AG09309 (cell line): ENCODE measurements at places on chromosomes 1 and 21.

DNA sequence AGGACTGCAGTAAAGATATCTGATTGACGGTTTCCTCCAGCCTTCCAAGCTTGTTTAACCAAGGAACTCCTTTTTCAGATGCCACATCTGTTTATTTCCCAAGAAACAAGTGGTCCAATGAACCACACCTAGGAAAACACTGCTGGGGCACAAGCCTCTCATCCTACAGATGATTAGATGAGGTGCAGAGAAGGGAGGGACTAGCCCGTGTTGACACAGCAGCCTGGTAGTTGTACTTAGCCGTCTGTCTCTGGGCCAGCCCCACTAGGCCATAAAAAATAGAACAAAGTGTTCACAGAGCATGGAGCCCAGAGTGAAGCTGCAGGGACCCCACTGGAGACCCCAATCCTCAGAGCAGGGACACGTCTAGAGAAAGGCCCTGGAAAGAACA lies 32.1 kb downstream of the LRP8 start:
- DNase-seq = no peak

DNA sequence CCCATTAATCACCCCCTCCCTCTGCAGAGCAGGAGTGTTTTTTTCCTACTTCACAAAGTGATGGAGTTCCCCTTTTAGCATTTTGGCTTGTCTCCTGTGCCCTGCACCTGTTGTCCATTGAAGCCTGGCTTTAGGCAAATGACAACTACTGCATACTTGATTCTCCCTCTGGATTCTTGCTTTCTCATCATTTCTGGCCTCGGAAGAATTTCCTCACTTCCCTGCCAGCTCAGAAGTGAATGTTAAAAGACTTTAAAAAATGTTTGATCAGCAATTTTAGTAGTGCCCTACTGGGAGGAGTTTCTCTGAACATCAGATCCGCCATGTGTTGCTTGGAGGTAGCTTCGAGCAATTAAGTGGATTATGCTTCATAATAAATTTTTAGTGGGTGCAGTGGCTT lies 28.1 kb downstream of the RCOR3 start:
- DNase-seq = no peak

GRCh38 chr1:36115931-36116330 lies 9.1 kb downstream of the COL8A2 start:
- DNase-seq = no peak

DNA sequence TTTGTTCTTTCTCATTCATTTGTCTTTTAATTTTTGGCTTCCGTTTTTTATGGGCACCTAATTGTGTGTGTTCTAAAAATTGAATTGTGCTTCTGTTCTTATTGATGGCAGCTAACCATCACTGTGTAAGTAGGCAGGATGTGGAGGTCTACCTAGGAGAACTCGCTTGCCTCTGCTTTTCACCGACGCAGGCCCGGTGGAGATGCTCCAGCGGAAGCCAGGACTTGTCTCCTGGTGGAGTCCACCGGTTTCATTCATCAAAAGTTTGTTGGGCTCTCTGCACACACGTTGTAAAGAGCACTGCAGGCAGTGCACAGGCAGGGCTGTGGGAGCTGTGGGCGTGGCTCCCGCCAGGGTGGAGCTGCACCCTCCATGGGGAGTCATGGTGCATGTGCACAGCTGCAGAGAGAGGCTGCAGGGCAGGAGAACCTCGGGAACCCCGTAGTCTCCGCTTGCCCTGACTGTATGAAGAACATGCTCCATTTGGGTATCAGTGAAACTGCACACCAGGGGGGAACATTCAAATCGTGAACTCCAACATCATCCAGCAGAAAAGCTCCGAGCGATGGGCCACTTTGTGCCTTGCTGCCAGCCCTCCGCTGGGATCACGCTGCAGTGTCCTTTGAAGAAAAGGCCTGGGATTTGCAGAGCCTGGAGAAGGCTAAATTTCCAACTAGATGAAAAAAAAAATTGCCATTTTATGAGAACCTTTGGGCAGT lies 6.0 kb upstream of the C1orf174 start:
- DNase-seq = no peak

DNA sequence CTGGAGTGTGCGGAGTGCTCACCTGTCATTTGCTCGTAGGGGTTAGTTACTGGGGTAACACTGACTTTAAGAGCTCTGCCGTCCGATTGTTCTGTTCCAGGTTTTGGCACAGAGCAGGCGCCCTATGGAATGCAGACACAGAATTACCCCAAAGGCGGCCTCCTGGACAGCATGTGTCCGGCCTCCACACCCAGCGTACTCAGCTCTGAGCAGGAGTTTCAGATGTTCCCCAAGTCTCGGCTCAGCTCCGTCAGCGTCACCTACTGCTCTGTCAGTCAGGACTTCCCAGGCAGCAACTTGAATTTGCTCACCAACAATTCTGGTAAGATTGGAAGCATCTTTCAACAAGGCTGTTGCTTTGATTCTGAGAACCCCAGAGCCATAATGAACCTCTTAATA lies 12.6 kb downstream of the ETS2 start:
- no peak for DNase-seq

GRCh38 chr1:225700164-225700821 lies 47.4 kb upstream of the ENAH start:
- peak; percentile 99 for DNase-seq

DNA sequence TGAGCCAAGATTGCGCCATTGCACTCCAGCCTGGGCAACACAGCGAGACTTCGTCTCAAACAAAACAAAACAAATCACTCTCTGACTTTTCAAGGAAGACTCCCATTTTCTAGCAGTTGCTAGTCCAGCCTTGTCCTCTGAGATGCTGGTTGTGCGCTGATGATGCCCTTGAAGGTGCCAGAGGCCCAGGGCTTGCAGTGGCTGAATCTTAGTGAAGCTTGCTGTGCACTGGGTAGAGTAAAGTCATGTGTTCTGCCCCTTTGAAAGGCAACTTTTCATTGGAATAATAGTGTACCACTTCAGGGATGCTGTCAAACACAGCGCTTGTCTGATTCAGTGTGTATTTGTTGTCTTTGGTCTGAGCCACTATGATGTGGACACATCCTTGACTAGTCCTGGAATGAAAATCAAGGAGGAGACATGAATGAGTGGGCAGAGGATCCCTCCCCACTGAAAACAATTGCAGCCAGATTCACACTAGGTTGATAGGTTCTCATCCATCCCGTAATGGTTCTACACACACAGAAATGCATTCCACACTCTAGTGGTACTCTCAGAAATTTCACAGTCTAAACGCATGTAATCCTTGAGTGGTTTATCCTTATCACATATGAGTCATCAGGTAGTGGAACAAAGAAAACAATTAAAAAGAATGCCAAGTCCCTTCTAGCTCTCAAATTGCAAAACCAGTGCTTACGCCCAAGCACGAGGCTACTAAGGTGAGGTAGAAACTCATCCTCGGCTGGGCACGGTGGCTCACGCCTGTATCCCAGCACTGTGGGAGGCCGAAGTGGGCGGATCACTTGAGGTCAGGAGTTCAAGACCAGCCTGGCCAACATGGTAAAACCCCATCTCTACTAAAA lies 17.8 kb upstream of the TDRD10 start:
- no peak for DNase-seq

DNA sequence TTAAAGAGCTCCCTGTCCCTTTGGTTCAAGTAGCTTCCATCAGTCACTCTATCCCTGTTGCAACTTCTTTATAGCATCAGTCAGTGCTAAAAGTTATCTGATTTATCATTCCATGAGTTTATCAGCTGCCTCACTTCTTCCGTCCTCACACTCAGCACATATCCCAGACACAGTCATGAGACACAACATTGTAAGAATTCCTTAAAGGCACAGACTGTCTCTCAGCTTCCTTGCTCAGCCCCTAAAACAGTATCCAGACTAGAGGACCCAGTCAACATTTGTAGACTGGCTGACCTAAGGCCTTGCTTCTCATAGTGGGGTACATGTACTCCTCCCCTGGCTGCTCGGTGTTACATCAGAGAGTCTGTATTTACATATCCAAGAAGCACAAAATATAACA lies 164.9 kb upstream of the ADGRL2 start:
- no peak for DNase-seq

DNA sequence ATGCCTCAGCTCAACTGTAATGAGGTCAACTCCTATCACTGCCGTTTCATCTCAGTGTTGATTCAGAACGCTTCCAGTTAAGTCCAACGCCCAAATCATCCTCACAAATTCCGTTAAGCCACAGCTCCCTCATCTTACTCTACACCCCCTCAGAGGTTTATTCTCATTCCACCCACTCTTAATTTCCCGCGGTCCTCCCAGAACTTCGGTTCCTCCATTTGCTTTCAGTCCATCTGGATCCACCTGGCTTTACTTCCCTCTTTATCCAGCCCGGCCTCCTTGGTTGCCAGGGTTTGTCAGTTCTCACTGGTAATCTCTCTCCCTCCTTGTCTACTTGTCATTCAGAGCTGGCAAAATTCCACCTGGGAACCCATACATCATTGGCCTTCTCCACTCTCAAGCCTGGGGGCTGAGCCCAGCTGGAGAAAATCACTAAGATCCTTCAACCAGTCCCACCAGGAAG lies 51.3 kb upstream of the RUNX1 start:
- DNase-seq = no peak

GRCh38 chr1:7564137-7564536 lies 207.0 kb upstream of the VAMP3 start:
- no peak for DNase-seq
